ENCODE measurements at places on chromosomes 12 and 14.

DNA sequence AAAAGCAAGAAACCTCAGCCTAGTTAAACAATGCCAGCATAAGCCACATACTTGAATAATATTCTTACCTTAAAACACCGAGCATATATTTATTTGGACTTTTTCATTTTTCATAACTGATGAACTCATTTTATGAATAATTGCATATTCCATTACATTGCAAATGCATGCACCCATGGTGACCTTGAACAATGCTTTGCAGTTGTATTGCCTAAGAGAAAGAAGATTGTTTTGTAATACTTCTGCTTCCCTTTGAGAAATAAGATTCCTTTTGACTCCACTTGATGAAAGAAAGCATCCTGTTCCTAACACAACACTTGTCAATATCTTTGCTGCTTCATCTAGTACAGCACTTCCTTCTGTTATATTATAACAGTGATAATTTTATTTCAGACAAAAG is 1182.2 kb downstream of the FLRT2 start:
- no peak for DNase-seq

- no peak for DNase-seq
Observed at GRCh38 chr12:100128512-100128908, 14.2 kb downstream of the BLTP3B start.

DNA sequence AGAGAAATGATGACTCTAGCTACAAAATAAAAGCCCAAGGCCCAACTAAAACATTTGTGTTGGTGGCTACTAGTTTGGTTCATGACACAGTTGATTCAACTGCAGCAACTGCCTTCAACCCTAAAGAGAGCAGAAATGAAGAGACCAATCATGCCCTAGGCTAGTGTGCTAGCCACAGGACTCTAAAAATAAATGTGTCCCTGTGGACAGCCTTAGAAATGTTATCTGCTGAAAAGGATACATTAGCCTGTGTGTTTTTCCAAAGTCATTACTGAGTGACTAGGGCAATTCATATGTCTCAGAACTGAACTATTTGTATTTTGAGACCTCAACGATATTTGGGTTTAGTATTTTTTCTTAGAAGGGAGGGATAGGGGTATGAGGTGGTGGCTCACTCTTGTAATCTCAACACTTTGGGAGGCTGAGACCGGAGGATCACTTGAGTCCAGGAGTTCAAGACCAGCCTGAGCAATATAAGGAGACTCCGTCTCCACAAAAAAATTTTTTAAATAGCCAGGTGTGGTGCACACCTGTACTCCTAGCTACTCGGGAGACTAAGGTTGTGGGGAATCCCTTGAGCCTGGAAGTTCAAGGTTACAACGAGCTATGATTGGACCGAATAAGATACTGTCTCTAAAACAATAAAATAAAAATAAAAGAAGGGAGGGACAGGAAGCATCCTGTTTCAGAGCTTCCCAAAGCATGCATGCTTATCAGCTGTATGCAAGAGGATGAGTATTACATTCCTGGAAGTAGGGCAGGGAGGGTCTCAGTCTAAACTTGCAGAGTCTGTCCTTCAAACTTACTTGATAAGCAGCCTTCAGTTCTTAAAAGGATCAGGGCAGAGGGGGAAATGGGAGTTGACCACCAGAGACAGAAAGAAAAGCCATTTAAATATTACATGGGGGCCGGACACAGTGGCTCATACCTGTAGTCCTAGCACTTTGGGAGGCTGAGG is 29.6 kb upstream of the NAP1L1 start:
- DNase-seq = no peak

GRCh38 chr14:76585616-76586015 is 175.7 kb upstream of the VASH1 start:
- no peak for DNase-seq

GRCh38 chr14:85024931-85025330 is 505.0 kb upstream of the FLRT2 start:
- no peak for DNase-seq

DNA sequence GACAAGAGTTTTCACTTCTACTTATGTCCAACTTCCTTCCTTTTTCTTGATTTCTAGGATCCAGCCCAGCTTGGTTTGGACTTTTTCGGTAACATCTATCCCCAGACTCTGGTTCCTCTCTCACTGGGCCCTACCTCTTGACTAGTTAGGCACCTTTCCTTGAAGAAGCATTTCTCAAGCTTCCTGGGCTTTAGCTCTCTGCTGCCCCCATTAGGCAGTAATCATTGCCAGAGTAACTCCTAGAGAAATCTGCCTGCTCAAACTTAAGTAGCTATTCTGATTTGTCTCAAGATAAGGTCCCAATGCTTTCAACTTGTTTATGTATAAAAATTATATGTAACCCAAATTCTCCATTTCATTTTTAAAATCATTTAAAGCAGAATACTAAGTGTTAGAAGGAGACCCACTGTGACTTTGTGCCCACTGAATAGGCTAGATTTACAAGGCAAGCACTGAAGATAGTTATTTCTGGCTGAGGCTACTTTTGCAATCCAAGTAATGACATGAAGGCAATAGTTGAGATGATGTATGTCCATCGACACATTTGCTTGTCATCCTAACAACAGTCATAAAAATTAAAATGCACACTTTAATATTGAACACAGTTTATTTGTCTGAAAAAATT is 275.0 kb upstream of the G2E3 start:
- peak; percentile 27 for DNase-seq

- DNase-seq = no peak
Observed at GRCh38 chr14:68571928-68572525, 220.8 kb downstream of the ZFP36L1 start.

DNA sequence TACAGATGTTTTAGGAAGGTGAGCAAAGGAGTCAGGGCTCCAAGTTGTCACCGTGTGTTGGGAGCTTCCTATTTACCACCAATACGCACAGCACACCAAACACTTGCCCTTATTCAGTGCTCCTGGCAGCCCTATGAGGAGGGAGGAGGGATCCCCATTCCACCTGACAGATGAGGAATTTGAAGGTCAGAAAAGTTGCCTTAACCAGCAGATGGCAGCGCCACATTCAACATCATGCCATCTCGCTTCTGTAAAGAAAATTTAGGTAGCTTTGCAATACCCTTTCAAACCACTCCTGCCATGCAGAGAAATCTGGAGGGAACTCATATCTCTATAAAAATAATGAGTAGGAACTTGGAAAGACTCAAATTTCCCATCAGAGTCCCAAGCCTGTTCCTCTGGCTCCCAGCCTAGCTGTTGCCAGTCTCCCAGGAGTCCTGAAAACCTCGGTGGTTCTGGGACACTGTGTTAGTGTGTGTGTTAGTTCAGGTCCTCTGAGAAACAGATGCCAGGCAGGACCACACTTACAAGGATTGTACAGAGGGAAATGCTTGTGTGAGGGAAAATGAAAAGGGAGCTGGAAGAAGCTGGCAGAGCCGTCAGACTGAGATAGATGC is 410.5 kb downstream of the MED13L start:
- DNase-seq = peak; percentile 50

DNA sequence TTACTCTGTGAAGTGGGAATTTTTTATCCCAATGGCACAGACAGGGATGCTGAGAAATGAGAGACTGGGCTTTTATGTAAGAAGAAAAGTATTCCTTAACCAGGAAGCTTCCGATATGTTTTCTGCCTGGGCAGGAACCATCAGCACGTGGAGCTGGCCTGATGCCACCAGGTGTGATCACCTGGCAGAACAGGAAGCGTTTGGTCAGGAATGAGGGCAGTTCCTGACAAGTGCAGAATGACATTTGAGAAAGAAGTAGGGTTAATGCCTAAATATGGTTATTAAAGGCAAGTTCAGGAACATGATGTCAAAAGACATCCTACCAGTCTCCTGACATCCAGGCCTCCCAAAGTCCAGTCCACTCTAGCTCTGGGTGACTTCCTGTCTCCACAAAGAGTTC is 210.3 kb downstream of the NUAK1 start:
- peak; percentile 19 for DNase-seq

- DNase-seq = no peak
Observed at GRCh38 chr12:56128670-56129205, 671 bp downstream of the ESYT1 start.

DNA sequence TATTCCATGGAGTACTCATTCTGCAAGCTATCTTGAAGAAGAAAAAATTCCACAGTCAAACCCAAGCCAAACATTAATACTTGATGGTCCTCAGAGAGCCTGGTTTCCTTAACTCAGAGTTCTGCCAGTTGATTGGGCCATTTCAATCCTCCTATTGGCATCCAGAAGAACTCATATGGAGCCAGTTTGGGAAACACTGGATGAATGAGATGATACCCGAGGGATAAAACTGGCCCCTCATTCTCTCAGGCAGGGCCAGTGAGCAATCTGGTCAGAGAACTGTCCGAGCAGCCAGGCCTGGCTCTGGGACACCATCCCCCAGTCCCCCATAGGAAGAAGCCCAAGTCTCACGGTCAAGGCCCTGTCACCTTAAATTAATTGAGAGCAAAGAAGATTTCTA is 48.8 kb downstream of the NUAK1 start:
- no peak for DNase-seq

- no peak for DNase-seq
Observed at GRCh38 chr12:51915003-51915625, 7.8 kb downstream of the ACVRL1 start.

DNA sequence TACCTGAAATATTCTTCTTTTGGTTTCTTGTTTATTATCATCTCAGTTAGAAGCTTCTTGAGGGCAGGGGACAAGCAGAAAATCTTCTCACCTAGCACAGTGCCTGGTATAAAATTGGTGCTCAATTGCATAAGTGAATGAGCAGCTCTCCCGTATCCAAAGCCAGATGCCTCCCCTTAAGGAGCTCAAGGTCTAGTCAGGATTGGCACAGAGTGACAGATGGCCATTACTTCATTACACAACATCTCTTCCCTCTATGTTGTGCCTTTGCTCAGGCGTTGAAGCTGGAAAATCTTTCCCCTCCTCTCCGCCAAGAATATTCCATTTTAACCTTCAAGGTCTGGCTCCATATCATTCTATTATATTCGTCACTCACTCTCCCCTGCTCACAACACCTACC is 3.6 kb downstream of the SLC4A8 start:
- no peak for DNase-seq

- DNase-seq = no peak
Observed at GRCh38 chr14:100386121-100386520, 63.0 kb downstream of the SLC25A47 start.

DNA sequence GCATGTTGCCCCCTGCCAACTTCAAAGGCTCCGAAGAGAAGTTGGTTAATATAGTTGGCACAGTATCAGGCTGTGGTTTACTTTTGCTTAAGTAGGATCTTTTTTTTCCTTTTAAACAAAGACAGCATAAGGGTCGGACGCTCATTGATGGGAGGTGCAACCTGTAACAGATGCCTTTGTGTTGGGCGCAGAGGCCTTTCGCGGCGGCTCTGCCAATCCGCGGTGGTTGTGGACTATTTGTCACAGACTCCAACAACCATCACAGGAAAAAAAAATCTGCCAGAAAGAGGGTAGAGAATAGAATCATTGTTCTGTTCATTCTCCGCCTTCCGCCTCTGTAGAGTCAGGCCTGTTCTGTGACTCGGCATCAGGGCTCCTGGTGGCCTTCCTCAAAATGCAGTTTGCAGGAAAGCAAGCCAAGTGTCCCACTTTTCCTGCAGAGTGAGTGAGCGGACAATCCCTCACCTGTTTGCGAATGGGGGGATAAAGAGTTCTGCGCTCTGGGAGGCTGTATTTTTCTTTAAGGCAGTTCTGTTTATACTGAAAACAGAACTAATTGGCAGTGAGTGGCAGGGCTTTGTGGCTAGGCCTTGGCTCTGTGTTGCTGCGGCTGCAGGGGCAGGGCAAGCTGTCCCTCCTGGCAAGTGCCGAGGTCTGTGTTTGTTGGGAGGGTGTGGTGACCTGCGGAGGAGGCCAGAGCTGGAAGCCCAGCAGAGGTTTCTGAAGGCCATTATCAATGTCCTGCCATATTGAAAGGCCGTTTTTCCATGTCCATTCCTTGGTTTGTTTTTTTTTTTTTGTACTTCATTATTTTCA is 83.0 kb upstream of the PIWIL1 start:
- DNase-seq = peak; percentile 82

GRCh38 chr12:108856428-108857157 is 790 bp downstream of the SSH1 start:
- DNase-seq = no peak

DNA sequence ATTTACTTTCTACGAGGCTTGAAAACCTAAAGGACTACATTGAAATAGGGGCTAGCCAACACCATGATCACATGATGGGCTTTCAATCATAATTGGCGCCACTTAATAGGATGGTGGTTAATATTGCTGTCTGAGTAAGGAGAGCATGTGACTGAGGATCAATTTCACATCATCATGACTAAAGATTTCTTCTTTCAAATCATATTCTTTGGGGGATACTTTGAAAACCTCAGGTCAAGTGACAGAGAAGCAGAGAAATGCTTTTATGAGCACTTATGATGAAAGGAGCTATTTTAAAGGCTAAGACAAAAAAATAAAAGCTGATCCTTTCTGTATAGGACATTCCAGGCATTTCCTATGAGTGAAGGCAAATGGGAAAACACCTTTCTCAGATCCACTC is 42.9 kb upstream of the KRAS start:
- DNase-seq = peak; percentile 3

DNA sequence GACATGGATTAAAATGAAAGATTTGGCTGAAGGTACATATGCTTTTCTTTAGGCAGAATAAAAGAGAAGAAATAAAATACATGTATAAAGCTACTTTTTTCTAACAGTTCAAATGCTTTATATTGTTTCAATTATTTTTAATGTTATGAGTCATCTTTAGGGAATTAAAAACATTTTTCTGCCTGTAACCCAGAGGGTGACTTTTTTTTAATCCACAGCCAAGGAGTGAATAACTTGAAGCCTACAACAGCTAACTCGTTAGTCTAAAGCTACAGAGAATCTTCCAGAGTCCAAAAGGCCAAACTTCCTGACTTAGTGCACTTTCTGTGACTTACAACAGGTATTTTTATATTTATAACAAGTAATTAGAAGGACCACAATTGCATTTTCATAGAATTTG is 151.6 kb downstream of the SEC23A start:
- no peak for DNase-seq

DNA sequence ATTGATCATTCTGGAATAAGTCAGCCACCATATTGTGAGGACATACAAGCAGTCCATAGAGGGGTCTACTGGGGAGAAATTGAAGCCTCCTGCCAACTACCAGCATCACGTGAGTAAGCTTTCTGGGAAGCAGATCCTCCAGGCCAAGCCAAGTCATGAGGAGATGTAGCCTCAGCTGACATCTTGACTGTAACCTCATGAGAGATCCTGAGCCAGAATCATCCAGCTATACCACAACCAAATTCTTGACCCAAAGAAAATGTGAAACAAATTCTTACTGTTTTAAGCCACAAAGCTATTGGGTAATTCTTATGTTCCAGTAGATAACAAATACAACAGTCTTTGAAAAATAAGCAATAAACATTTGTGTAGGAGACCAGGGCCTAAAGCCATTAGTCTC is 479.4 kb upstream of the DCN start:
- no peak for DNase-seq

DNA sequence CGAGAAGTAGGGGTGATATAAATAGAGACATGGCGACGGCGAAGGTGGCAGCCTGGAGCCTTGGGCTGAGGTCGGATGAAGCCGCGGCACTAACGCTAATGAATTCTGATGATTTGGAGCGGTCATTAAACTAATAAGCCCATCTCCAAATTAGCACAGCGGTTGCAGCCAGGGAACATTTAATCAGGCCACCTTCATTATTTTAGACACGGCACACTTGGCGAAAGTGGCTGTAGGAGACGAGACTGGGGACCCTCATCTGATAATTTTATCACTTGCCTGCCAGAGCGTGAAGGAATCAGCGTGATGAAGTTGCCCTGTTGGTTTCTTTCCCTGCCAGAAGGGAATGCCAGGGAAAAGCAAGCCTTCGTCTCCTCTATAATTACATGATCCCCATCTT is 664.3 kb upstream of the TBX3 start:
- DNase-seq = no peak

- no peak for DNase-seq
Observed at GRCh38 chr12:20055856-20056255, 312.5 kb upstream of the PDE3A start.

Data from NCI-H1105 treated with DMSO at 0.1 percent for 48 hours (cell line).